ENCODE measurements at places on chromosomes 12 and 14. TPM values are rescaled to one million over a fixed set of nuclear protein-coding genes. Genes with fewer than 3 reads are reported as not detected.

Gene GALNT16
- total RNA-seq: 10.7 TPM

Gene ACSM4
- total RNA-seq: not detected

Gene PPP4R4
- total RNA-seq: 0.09 TPM

Gene TAS2R46
- total RNA-seq: 1.6 TPM

Gene SYCP3
- total RNA-seq: 0.13 TPM

DNA sequence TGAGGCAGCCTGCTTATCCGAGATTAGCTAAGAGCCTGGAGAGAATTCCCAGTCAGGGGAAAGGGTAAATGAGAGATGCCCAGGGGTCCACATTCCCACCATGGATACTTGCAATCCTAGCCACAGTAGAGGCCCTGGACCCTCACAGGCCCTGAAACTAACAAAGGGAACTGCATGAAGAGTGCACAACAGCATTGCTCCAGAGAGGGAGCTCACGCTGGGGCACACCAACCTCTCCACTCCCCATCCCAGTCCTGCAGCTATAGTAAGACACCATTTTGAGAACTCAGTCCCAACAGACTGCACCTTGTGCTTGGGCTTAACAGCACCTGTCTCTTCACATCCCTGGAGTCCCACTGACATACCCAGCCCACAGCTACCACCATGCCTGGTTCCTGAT is 30.5 kb downstream of the CEP83 start:
- no peaks in the 10 kb centered on the region for H3K36me3 ChIP-seq
- DNase-seq: no peak
- peaks cover 4% of the 10 kb centered on the region for H3K4me1 ChIP-seq
- no peak overlapping the region for H3K4me3 ChIP-seq
- no peaks in the 10 kb centered on the region for H3K27me3 ChIP-seq

GRCh38 chr12:7005311-7005710 is 13.0 kb downstream of the LPCAT3 start:
- DNase-seq: peak; percentile 65
- no peak overlapping the region for H3K27ac ChIP-seq
- no peaks in the 10 kb centered on the region for H3K27me3 ChIP-seq
- H3K36me3 ChIP-seq: peaks cover 17% of the 10 kb centered on the region

DNA sequence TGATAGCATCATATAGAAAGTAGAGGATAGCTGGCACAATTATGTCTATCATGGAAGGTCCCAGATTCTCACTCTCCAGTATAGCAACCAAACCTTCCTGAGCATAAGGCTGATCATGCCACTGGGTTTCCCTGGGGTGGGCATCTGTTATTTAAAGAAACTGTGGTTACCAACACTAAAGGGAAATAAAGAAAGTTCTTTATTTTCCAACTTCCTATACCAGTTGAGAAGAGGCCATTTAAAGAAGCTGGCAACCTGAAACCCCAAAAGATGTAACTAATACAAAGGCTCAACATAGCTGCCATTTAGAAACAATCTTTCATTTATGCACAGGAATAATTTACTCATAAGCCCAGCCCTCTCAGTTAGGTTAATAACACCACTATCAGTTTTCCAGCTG is 3.1 kb downstream of the BCAT1 start:
- peak; percentile 53 for DNase-seq
- peaks cover 13% of the 10 kb centered on the region for H3K4me1 ChIP-seq
- H3K27me3 ChIP-seq: no peaks in the 10 kb centered on the region
- no peak overlapping the region for H3K4me3 ChIP-seq

DNA sequence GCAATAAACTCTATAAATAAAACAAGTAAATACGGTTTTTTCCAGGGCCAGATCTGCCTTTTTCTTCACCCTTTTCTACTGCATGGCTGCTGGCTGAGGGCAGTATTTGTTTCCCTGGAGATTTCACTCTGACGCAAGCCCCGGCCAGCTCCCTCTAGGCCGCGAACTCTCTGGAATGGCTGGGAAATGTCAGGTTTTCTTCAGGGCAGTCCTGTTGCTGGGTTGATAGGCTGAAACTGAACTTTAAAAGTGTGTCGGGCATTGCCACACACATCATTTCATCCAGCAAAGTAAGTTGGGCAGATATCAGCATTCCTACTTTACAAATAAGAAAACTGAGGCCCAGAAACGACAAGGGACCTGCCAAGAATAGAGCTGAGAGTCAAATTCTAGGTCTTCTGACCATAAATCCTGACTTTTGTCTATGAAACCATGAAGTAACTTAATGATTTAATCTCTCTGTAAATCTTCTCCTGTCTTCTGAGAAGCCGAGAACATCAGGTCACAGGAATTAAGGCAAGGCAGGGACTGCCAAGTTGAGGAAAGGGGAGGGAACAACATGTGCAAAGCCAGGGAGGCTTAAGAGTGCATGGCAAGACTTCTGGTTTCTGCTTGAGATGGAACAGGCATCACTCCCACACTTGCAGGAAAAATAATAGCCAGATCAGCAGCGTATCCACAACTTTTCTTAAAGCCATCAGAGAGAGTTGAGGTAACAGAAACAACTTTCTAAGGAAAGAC is 205.0 kb upstream of the CCDC196 start:
- H3K4me3 ChIP-seq: no peak overlapping the region
- no peak for DNase-seq
- no peaks in the 10 kb centered on the region for H3K4me1 ChIP-seq
- no peaks in the 10 kb centered on the region for H3K27me3 ChIP-seq
- H3K36me3 ChIP-seq: no peaks in the 10 kb centered on the region

DNA sequence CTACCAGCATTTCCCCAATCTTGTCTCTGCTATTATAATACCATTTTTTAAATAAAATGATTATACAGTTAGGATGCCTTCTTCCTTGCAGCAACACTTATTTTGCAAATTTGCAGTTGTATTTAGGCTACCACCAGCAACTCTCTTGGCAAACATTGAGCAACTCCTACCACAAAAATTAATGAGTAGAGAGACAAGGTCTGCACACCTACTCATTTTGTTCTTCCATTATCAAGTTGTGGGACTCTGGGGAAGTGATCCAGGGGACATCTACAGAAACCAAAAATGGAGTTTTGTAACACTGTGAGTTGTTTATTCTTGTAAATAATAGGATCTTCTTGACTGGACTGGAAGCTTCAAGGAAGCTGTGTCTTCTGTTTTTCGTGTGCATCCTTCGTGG is 38.6 kb downstream of the DGLUCY start:
- peaks cover 14% of the 10 kb centered on the region for H3K36me3 ChIP-seq
- no peaks in the 10 kb centered on the region for H3K27me3 ChIP-seq
- peaks cover 11% of the 10 kb centered on the region for H3K4me1 ChIP-seq
- H3K27ac ChIP-seq: no peak overlapping the region
- no peak overlapping the region for H3K4me3 ChIP-seq

GRCh38 chr14:76227450-76228050 is 75.8 kb downstream of the GPATCH2L start:
- H3K4me1 ChIP-seq: no peaks in the 10 kb centered on the region
- DNase-seq: no peak
- H3K4me3 ChIP-seq: no peak overlapping the region
- H3K27ac ChIP-seq: no peak overlapping the region

DNA sequence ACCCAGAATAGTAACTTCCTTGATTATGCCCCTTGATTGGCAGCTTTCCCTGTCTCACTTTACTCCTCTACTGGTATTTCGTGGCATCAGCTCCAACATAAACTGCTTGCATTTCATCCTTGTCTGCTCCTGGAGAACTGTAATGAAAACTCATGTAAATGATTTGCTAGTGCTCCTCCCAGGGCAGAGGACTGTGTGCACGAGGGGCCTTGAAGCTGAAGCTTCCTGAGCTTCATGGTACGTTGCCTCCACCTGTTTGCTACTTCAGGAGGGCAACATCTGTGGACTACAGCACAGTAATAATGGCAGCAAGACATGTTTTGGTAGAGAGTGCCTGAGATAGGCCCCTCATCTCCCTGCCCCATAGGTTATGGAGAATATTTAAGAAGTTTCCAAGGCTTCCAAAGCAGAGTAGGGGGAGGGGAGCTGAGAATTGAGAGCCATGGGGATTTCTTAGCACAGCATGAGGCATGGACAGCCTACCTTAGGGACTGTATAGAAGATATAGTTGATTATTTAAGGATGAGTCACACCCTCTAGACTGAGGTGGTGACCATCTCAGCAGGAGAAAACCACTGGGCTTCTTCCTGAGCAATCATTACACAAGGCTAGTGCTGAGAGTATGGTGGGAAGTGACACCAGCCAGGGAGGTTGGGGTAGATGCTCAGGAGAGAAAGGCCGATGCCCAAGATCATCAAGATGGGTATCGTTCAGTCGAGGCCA is 29.5 kb downstream of the CCDC198 start:
- DNase-seq: no peak
- H3K36me3 ChIP-seq: no peaks in the 10 kb centered on the region
- no peak overlapping the region for H3K27ac ChIP-seq
- no peaks in the 10 kb centered on the region for H3K4me1 ChIP-seq
- H3K27me3 ChIP-seq: no peaks in the 10 kb centered on the region

- no peaks in the 10 kb centered on the region for H3K36me3 ChIP-seq
- peak; percentile 79 for DNase-seq
- H3K4me3 ChIP-seq: peak overlapping the region; percentile 24
- peaks cover 99% of the 10 kb centered on the region for H3K27me3 ChIP-seq
Observed at GRCh38 chr12:49342066-49342913, 4.4 kb upstream of the DNAJC22 start.

All from muscle of leg (tissue), 16 donors.